CD8-positive, alpha-beta memory T cell (primary cell): ENCODE measurements at places on chromosomes 6 and 20. TPM values are rescaled to one million over a fixed set of nuclear protein-coding genes. Genes with fewer than 3 reads are reported as not detected.

GRCh38 chr6:167127785-167128531 is 5.1 kb downstream of the CCR6 start:
- no peak overlapping the region for H3K4me3 ChIP-seq
- H3K36me3 ChIP-seq = no peaks in the 10 kb centered on the region
- H3K27ac ChIP-seq = no peak overlapping the region
- no peaks in the 10 kb centered on the region for H3K27me3 ChIP-seq

GRCh38 chr6:36104836-36105235 is 25.5 kb upstream of the MAPK13 start:
- no peaks in the 10 kb centered on the region for H3K27me3 ChIP-seq
- DNase-seq = no peak
- H3K36me3 ChIP-seq = peaks cover 13% of the 10 kb centered on the region
- no peak overlapping the region for H3K27ac ChIP-seq
- H3K4me1 ChIP-seq = peaks cover 44% of the 10 kb centered on the region

GRCh38 chr20:39897058-39897457 is 792.0 kb downstream of the MAFB start:
- no peak overlapping the region for H3K27ac ChIP-seq
- no peak overlapping the region for H3K4me3 ChIP-seq
- H3K4me1 ChIP-seq = no peaks in the 10 kb centered on the region

DNA sequence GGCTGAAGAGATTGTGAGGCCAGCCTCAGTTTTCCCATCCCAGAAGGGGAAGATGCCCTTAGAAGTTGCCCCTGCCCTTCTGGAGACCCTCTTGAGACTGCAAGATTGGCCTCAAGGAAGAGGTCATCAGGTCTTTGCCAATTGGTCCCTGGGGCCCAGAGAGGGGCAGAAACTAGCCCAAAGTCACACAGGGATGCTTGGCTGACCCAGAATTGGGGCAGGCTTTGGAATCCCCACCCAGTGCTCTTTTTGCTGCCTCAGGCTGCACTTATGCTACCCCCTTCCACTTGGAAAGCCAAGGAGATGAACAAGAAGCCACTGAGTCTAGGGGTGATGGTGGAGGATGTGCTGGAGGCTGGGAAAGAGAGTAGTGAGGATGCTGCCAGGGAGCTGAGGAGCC is 24.9 kb upstream of the FKBP1A start:
- peaks cover under 1% of the 10 kb centered on the region for H3K4me1 ChIP-seq
- H3K27ac ChIP-seq = no peak overlapping the region
- H3K27me3 ChIP-seq = no peaks in the 10 kb centered on the region
- no peak for DNase-seq
- H3K36me3 ChIP-seq = no peaks in the 10 kb centered on the region

GRCh38 chr6:41894366-41895299 is 542 bp downstream of the USP49 start:
- no peak for DNase-seq
- H3K27me3 ChIP-seq = no peaks in the 10 kb centered on the region
- H3K36me3 ChIP-seq = no peaks in the 10 kb centered on the region
- peak overlapping the region; percentile 71 for H3K4me3 ChIP-seq
- peaks cover 24% of the 10 kb centered on the region for H3K4me1 ChIP-seq
- peak overlapping the region; percentile 48 for H3K27ac ChIP-seq

DNA sequence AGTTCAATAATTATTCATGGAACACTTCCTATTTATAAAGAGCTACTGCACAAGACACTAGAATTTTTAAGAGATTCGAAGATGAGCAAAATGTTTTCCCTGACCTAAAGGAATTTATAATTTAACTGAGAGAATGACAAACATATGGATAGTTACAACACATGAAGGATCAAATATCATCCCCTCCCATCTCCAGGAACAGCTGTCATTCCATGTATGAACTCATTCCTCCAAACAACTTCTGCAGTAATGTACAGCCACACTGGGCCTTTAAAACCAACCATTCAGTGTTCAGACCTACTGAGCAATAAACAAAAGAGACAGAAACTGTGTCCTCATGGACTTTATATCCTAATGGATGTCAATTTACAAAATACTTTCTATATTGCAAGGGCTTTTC is 87.8 kb downstream of the KIF16B start:
- H3K4me3 ChIP-seq = no peak overlapping the region
- H3K27ac ChIP-seq = no peak overlapping the region
- no peaks in the 10 kb centered on the region for H3K27me3 ChIP-seq
- no peak for DNase-seq

DNA sequence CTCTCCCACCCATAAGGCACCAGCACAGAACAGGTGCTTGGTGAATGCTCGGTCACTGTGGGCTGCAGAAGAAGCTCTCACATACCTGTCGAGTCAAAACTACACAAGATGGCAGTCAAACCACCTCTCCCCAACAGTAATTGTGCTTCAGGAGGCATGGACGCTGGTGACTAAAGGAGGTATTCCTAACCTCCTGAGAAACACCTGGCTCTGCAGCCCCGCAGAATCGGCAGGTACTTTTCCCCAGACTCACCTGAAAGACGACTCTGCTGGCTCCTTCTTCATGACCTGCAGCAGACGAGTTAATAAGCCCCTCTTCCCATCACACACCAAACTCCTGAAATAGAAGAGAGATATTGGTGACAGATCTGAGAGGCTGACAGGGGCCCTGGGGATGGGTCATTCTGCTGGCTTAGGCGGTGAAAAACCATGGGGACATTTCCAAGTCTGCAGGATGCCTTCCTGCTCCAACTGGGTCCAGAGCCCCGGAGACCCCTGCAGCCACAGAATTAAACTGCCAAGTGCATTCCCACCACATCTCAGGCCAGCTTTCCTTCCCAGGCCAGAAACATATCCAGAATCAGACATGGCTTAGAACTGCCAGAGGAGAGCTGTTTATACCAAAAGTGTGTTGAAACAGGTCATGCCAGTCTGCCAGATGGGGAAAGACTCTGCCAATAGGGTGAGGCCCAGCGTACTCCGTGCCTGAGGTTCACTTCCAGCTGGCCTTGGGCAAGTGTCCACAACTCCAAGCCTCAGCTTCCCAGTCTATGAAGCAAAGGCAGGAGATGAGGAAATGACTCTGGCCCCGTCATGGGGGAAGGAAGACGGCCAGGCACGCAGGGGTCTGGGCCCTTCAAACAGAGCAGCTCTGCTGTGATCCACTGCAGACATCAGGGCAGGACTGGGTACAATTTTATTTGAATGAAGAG is 53.0 kb downstream of the MYH7B start:
- peaks cover 65% of the 10 kb centered on the region for H3K36me3 ChIP-seq
- H3K4me1 ChIP-seq = no peaks in the 10 kb centered on the region
- H3K4me3 ChIP-seq = no peak overlapping the region
- H3K27me3 ChIP-seq = no peaks in the 10 kb centered on the region
- no peak for DNase-seq
- no peak overlapping the region for H3K27ac ChIP-seq

- no peaks in the 10 kb centered on the region for H3K4me1 ChIP-seq
- no peak for DNase-seq
- no peaks in the 10 kb centered on the region for H3K36me3 ChIP-seq
- H3K4me3 ChIP-seq = no peak overlapping the region
- H3K27ac ChIP-seq = no peak overlapping the region
Measured at GRCh38 chr6:81933608-81934051, 181.1 kb upstream of the TENT5A start.

TCP11 gene
- total RNA-seq = not detected

MOCS1 gene
- total RNA-seq = 0.77 TPM

LY6G6F gene
- total RNA-seq = not detected

KHDC1L gene
- not detected for total RNA-seq
